ENCODE measurements at places on chromosomes 3 and 15.

DNA sequence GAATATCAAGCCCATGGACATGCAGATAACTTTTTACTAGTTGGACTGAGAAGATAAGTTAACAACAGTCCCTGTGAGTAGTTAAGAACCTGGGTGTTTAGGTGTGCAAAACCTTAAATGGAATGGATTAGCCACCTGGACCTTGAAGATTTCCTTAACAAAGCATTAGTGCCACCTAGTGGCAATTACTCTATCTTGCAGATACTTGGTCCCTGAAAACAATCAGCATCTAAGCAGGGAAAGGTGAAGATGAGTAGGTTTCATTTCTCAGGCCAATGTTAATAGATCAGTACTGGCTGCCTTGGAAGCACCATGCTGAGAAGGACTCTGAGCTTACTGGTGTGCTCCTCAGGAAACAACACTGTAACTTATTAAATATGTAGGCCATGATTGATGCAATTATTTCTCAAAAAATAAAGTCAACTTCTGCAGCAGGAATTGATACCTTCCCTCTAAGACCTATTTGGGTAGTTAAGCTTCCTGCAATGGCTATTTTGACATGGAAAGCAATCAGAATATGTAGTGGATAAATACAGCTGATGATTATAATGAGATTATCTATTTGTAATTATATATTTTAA, 329.4 kb downstream of the TBC1D5 start:
- no peak for DNase-seq

- no peak for DNase-seq
Observed at GRCh38 chr15:68315495-68316031, 38.0 kb downstream of the FEM1B start.

GRCh38 chr3:134922866-134923265, 127.8 kb downstream of the EPHB1 start:
- no peak for DNase-seq

DNA sequence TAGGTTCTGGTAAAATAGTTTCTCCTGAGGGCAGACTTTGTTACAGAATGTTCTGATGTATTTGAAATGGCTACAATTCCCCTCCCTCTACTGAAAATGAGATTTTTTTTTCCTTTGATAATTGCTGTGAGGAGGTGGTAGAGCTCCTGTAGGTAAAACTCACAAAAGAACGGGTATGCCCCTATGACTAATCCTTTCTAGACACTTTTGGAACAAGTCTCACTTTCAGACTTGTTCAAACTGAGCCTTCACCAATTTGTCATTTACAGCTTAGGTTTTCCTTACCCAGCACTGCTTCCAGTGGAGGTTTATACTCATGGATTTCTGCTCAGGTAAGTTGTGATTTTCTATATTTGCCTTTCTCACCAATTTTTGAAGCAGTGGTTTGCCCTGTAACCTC, 115.6 kb downstream of the NLGN1 start:
- DNase-seq, result no peak

DNA sequence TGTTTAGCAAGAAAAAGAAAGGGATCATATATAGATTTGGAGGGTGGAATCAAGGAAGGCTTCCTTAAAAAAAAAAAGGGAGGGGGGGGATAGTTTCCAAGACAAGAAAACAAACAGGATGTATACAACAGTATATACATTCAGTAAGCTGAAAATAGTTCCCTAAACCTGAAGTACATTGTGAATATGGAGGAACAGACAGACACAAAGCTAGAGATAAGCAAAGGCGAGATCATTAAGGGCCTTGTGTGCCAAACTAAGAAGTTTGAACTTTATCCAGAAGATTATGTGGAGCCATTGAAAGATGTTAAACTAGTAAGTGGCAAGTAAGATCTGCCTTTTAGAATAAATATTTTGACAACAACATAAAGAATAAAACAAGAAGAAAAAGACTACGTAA, 93.3 kb upstream of the IMPG2 start:
- no peak for DNase-seq

GRCh38 chr3:108378153-108378951, 82.0 kb downstream of the HHLA2 start:
- no peak for DNase-seq

- no peak for DNase-seq
Observed at GRCh38 chr3:8606701-8607231, 37.8 kb downstream of the SSUH2 start.

GRCh38 chr3:53846134-53846850, at the start of the genes CHDH and IL17RB:
Gene CHDH (minus strand): TSS chr3:53846419. CDS start chr3:53824008, 22,411 bp downstream.
Gene IL17RB (plus strand): TSS chr3:53846568. CDS start chr3:53846589, 21 bp downstream.
- DNase-seq, result no peak

- DNase-seq, result peak; percentile 48
Observed at GRCh38 chr3:187919048-187919447, 173.8 kb upstream of the BCL6 start.

DNA sequence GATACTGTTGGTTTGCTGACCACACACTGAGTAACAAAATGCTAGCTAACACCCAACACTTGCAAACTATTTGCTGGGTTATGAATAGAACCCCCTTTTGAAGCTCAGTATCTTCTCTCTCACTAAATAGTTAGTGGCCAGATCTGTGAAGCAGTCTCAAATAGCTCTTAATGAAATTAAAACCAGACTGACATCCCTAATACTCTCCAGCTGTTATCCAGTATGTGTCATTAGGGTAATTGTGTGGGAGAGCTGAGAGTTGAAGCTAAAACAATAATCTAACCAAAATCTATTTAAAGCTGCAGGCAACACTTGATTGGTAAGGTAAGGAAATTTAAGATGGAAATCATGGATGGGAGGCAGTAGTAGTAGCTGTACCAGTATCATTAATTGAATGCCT, 110.4 kb upstream of the RORA start:
- DNase-seq, result no peak

- no peak for DNase-seq
Observed at GRCh38 chr3:173266441-173266840, 125.4 kb upstream of the SPATA16 start.

DNA sequence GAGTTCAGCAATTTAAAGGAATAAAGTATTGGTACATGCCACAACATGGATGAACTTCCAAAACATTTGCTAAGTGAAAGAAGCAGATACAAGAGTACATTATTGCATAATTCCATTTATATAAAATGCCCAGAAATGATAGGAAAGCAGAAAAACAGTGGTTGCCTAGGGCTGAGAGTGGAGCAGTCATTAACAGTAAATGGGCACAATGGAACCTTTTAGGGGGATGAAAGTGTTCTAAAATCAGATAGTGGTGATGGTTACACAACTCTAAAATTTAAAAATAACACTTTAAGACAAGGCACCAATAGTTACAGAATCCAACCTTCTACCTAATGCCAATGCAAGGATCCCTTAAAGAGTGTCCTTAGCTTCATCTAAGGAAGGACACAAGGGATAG, 34.6 kb downstream of the MSL2 start:
- DNase-seq, result no peak

DNA sequence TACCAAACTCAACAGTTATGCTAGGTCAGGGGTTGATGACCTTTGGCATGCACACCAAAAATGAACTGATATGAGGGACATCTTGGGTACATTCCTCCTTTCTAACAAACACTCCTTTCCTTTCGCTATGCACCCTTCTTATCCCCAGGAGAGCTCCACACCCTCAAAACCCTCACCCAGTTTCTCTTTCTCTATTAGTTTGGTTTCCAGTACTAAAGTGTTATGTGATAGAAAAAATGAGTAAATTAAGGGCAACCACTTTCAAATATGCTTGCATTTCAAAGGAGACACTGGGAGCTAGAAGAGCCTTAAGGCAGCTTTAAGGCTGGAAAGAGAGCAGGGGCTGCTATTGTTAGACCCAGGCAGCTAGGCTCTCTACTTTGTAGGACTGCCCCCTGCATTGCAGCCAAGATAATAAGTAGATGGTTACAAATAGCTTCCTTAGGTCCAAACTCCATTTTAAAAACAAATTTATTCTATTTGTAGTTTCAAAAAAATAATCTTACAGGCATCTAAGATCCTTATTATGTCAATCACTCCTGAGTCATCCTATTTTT, 244.3 kb downstream of the ZIC1 start:
- no peak for DNase-seq

DNA sequence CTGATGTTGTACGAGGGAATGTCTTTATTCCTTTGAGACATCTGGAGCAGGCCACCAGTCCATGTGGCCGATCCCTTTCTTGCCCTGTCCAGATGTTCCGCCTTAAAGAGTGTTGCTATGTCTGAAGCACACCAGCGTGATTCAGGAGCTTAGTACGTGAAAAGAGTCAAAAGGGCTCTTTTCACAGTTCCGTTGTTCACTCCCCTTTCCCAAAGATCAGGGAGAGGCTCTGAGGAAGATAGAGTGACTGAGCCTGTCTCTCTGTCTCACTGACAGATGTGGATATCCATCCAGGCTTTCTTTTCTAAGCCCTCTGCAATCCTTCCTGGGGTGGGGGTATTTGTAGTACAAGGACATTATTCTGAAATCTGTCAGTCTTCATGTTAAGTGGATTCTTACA, 262.5 kb upstream of the LRTM1 start:
- DNase-seq, result no peak

DNA sequence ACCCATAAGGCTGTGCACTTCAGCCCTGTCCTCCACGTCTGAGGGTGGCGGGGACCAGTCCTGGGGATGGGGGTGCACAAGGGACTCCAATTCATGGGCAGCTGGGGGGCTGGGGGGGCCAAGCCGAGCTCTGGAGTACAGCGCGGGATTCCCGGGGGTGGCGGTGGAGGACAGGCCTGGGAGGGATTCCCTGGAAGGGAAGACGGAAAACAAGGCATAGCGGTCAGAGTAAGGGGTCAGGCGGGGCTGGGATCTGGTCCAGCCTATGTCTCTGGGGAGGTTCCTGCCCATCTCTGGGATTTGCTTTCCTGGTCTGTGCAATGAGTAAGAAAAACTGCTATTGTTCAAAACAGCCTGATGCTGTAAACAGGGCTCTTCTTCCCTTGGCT, 8.1 kb upstream of the IGDCC3 start:
- DNase-seq, result no peak

DNA sequence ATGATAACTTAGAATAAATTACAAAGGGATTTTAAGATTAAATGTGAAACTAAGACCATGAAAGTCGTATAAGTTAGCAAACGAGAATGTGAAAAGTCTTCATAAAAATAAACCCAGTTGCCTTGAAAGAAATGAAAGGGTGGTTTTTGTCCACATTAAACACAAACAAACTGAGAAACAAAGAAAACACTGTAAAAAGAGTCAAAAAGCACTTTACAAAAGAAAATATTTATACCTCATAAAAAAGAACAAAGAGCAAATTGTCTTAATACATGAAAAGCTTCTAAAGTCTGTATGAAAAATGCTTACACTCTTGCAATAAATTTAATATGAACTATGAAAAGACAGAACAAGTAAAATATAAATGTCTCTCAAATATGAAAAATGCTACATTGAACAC, 865.9 kb upstream of the CADM2 start:
- DNase-seq, result no peak

DNA sequence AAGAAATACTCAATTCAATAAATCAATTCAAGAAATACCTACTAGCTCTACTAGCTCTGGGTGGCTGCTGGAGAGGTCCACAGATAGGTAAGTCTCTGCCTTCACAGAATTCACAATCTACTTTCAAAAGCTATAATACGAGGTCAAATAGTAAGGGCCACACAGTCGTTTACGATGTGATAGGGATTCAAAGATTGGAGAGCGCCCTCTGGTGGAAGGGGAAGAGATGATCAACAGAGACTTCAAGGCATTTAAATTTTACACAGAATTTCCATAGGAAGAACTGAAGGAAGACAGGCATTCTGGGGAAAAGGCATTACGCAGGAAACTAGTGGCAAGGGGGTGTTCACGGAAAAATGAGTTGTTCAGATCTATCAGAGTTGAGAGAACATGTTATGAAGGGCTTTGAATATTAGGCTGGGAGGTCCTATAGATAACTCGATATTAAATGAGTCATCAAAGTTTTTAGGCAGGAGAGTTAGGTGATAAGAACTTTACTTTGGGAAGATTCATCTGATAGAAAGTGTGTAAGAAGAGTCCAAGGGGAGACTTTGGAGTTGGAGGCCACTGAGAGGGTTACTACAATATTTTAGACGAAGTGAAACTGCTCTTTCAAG, 128.8 kb downstream of the FRMD5 start:
- DNase-seq, result peak; percentile 48

DNA sequence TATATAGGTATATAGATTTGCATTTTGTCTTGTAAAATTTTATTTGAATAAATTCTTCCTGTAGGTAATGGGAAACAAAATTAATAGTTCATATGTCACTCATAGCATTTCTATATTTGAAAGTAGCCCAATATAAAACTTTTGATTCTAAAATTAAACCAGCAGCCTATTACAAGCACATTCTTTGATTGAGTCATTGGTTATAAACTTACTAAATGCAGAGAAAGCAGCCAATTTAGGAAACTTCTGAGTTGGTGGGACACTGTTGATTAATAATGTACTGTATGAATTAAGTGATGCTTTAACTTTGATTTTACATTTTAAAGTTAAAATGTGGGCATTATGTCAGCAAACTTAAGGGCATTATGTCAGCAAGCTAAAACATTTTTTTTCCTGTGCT, 34.5 kb downstream of the NR1D2 start:
- DNase-seq, result no peak

GRCh38 chr15:43868406-43868805, 41.6 kb downstream of the WDR76 start:
- DNase-seq, result no peak
